ENCODE measurements at places on chromosomes 2 and 18.

DNA sequence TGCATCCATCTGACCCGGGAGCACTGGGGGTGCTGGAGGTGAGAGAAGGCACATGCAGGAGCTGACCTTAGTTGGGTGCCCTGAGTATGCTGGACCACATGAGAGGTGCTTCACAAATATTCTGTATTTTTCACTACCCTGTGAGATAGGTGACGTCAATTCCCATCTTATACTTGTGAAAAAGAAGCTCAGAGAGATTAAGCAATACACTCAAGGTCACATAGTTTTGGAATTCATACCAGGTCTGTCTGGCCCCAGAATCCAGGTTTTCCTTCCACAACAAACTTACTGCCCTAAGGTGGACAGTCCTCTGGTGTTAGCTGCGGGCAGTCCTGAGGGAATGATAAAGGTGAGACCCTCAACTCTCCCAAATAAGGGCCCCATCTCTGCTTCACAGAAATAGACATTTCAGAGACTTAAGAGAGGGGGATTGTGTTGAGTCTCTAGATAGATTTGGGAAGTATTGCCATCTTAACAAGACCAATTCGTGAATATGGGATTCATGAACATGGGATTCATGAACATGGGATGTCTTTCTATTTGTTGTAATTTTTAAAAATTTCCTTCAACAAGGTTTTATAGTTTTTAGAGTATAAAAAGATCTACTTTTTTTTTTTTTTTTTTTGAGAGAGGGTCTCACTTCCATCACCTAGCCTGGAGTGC is 64.0 kb upstream of the SMAD7 start:
- DNase-seq: no peak

GRCh38 chr2:137117385-137117784 is 352.0 kb downstream of the THSD7B start:
- DNase-seq: no peak

- DNase-seq: peak; percentile 80
These were observed 54.3 kb upstream of the AGPS start for GRCh38 chr2:177338177-177338721.

GRCh38 chr2:145524836-145525235 is 1004.9 kb upstream of the ZEB2 start:
- DNase-seq: no peak

- DNase-seq: no peak
These were observed 6.3 kb upstream of the RAB1A start for GRCh38 chr2:65136253-65136652.

DNA sequence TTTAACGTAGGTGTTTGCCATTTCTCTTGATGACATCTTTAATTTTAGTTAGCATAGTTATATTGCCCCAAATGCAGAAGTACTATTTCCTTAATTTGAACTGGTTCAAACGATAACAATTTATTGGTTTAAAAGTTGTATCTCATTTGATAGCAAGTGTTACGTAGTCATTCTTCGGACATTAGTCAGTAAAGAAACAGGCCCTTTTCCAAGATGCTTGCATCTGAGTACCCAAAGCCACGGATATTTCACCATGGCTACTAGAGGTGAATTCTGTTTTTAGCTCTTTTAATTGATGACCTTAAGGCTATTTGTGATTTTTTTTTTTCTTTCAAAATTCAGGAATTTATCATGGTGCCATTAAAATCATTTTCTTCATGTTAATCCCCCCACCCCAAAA is 32.1 kb downstream of the GLS start:
- peak; percentile 24 for DNase-seq

GRCh38 chr2:37770797-37771196 is 99.4 kb upstream of the CDC42EP3 start:
- peak; percentile 34 for DNase-seq

DNA sequence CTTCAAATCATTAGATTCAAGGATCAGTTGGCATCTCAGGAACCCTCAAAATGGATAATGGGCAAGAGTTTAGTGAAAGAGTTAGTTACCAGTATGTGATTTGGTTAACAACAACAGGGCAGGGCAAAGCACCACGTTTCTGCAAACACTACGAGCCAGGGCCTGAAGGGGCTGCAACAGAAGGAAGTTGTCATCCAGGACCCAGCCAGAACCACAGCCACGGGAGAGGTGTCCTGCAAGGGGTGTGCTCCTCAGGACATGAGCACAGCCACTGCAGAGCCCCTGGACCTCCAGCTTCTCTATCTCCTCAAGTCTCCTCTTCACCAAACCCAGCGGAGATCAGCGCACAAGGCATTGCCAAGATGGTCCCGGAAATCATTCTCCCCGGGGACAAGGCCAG is 173.3 kb upstream of the PIEZO2 start:
- DNase-seq: no peak

- peak; percentile 26 for DNase-seq
These were observed 1.8 kb upstream of the TBR1 start for GRCh38 chr2:161414042-161415033.

DNA sequence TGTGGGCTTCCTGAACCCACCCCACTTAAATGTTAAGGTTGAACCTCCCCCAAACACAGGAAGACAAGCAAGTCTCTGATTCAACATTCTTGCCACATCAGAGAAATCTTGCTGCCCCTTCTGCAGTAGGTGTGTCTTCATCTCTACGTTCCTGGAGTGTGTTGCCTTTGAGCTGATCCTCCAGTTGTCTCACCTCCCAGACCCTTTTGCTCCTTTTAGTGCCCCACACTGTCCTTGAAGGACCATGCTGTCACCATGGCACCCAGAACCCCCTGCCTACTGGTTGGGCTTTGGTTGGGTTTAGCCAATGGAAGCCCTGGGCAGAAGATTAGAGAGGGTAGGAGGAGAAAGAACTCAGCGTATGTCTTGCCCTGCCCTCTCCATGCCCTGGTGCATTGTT is 10.7 kb downstream of the CAB39 start:
- DNase-seq: no peak

- no peak for DNase-seq
These were observed 76.0 kb downstream of the NCK2 start for GRCh38 chr2:105820691-105821090.

- DNase-seq: no peak
These were observed at the start of gene AFF3 for GRCh38 chr2:100142393-100142792. Gene AFF3, minus strand, starts transcription at chr2:100142590. Its CDS starts 38,136 bp downstream, at chr2:100104454.

GRCh38 chr18:79637921-79638909 is 41.4 kb upstream of the CTDP1 start:
- no peak for DNase-seq

DNA sequence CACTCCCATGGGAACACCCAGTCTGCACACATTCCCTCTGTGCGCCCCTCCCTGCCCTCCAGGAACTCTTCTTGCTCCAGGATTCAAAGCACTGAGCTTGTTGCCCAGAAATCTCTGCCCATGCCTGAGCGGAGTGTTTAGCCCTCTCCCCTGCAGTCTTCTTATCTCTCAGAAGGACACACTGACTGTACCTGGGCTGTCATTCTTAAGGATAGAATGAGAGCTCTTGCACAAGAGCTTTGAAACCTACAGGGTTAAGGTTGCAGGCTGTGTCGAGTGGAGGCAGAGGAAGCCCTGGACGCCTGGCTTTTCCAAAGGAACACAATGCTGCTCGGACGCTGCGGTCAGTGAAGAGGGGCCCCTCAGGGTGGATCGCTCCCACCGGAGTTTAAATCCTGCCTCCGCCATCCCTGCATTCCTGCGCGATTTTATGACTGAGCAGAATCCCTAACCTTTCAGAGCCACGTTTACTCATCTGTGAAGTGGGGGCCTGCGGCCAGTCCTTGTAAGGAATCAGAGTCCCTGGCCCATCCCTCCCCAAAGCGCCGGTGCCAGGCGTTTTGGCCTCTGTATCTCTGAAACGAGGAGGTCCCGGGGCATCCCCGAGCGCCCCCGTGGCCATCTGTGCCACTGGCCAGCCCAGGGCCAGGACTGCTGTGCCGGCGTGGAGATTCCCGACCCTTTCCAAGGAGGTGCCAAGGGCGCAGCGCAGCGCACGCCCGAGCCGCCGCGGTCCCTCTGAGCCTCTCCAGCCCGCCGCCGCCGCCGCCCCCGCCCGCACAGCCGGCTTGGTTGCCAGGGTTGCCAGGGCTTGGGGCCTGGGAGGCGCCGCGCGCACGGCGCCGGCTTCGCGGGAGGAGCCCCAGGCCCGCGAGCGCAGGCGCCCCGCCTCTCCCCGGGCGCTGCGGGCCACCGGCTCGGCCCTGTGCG is 58.9 kb downstream of the FAM168B start:
- DNase-seq: no peak

DNA sequence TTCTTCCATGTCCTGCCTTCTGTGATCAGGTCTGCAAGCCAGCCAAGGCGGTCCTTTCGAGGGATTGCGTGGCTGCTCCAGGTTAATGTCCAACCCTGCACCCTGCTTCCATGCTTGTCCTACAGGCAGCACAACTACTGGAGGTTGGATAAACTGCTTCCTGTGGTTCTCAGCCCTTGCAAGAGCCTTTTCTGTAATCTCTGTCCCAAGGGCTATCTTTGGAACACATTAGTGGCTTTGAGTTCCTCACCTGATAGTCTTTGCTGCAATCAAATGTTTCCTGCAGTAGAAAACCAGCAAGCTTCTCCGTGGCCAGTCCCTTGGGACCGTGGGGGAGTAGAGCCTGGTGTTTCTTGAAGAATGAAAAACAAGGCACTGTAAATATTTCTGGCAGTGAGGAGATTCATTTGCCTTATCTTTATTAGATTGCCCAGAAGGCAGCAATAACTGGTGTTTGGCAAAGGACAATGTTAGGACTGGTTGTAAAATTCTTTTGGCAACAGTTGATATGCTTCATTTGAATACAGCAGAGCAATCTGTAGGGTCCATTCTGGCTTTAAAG is 214.4 kb downstream of the FHOD3 start:
- peak; percentile 25 for DNase-seq

DNA sequence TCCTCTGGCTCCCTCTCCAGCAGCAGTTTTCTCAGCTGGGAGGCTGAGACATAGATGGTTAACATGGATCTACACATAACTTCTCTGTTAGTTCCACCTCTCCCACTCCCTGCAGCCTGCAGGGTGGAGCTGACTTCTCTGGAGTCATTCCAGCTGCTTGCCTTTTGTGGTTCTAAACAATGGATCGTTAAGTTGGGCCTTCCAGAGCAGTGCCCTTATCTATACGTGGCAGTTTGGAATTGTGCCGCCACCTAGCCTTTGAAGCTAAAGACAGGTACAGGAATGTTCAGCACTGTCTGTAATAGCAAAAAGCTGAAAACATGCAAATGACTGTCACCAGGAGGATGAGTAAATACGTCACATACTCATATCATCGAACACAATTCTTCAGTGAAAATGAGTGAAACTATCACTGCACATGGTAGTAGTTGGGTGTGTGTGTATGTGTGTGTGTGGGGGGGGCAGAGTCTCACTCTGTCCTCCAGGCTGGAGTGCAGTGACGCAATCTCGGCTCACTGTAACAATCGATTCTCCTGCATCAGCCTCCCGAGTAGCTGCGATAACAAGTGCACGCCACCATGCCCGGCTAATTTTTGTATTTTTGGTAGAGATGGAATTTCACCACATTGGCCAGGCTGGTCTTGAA is 50.3 kb downstream of the SH2D6 start:
- DNase-seq: peak; percentile 61

DNA sequence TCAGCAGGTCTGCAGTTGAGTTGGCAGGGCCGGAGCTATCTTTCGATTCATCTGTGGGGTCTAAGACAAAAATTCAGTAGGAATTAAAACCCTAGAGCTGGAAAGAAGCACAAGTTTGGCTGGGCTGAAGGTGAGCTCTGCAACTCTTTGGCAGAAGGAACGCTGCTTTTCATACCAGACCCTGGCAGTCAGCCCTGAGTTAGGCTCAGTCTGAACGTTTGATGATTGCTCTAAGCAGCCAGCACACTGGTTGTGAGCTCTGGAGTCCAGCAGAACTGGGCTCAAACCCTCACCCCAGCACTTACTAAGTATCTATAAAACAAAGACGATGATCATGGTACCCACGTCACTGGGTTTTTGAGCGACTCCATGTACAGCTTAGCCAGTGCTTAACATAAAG is 192.5 kb downstream of the TNS1 start:
- no peak for DNase-seq

- DNase-seq: no peak
These were observed 154.6 kb downstream of the EVA1A start for GRCh38 chr2:75406131-75406581.

GRCh38 chr18:42756214-42756613 is 359.3 kb downstream of the RIT2 start:
- DNase-seq: no peak

DNA sequence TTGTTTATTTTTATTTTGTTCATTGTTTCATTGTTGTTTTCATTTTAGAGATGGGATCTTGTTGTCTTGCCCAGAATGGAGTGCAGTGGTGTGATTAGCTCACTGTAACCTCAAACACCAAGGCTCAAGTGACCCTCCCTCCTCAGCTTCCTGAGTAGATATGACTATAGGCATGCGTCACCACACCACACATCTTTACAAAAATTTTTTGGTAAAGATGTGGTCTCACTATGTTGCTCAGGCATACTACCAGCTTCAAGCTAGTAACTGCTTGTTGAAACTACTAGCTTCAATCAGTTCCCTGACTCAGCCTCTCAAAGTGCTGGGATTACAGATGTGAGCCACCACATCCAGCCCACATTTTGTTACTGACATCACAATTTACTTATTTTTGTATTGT is 14.8 kb downstream of the FAM237A start:
- DNase-seq: peak; percentile 4

- peak; percentile 88 for DNase-seq
These were observed 15.9 kb downstream of the GTF3C3 start for GRCh38 chr2:196783431-196784094.

DNA sequence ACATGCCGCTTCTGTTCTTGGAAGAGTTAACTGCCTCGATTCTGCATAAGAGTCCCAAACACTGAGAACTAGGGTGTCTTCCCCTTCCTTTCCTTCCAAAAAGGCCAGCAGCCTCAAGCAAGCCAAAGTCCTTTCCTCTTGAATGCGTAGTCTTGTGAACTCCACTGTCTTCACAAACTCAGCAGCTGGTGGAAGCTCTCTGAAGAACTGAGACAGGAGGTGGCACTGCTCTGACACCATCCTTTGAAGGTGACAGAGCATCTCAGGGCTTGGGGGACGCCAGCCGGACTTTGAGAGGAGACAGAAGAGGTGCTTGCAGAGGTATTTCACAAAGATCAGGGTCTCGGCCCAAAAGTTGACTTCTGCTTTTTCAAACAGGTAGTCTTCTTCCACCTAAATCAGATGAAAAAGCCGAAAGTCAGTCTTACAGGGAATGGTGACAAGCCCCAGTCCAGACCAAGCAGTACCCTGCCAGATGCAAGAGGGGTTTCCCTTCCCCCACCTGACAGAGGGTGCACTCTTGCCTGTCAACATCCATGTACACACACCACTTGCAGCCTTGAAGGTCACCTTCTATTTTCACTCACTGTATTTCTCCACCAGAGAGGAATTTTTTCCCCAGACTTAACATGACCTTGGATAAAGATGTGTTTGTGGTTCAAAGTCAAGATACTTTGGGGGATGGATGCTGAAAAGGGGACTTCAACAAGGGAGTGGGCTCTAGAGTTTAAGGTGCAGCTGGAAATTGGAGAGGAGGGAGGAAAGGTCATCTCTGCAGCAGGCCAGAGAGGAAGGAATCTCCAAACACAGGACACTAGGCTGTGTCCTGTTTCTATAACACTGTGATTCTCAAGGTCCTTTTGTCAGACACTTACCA is 4.8 kb upstream of the ZFP36L2 start:
- DNase-seq: no peak

DNA sequence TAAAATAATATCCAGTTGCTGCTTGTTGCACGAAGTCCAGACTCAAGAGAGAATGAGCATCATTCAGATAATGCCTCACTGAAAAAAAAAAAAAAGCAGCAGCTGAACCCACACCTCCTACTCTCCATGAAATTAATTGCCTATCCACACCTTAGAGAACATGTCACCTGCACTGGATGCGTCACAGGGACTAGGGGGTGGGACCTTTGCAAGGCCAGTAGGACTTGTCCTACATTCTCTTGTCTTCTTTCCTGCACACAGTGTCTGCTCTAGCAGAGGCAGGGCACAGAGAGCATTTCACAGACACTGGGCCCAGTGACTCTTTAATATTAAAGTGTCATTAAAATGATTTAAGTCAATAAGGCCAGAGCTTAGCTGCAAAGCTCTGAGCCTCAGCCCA is at the start of gene ABCA12:
ABCA12 (minus strand) TSS at position 148 of the 400 bp plus-strand sequence. CDS start 418 bp downstream, outside the sequence.
- no peak for DNase-seq

Measured in fibroblast of mammary gland (primary cell).